ENCODE measurements at places on chromosomes 7 and 10. TPM values are rescaled to one million over a fixed set of nuclear protein-coding genes. Genes with fewer than 3 reads are reported as not detected.

HOXA10 gene
- not detected for total RNA-seq

OGDH gene
- total RNA-seq = 145 TPM

CTAGE4 gene
- 1.9 TPM for total RNA-seq

IDE gene
- total RNA-seq = 35.7 TPM

BMPR1A gene
- 87.5 TPM for total RNA-seq
